Heart right ventricle (tissue), 16 donors: ENCODE measurements at places on chromosomes 7 and 10. TPM values are rescaled to one million over a fixed set of nuclear protein-coding genes. Genes with fewer than 3 reads are reported as not detected.

DNA sequence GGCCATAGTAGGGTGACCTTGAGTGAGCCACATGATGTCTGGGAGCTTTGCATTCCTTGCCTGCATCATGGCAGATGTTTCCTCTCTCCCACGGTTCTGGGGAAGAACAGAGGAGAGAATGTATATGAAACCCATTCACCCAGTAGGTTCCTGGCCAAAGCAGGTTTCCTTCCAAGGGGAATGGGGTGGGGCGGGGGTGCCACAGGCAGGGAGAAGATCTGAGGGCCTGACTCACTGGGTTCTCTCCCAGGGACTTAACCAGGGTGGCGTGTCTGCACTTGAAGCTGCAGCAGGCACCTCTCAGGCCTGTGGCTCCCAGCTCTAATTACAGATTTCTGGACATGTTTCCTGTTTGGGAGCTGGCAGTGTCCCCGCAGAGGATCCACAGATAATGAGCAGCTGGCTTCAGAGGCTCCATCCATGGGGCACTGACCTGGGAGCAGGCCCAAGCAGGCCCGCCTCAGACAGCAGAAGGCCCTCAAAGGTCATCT lies 50.2 kb upstream of the ZMIZ1 start:
- no peak for DNase-seq

- DNase-seq: peak; percentile 4
Measured at GRCh38 chr7:122412883-122413282, 108.3 kb upstream of the FEZF1 start.

DNA sequence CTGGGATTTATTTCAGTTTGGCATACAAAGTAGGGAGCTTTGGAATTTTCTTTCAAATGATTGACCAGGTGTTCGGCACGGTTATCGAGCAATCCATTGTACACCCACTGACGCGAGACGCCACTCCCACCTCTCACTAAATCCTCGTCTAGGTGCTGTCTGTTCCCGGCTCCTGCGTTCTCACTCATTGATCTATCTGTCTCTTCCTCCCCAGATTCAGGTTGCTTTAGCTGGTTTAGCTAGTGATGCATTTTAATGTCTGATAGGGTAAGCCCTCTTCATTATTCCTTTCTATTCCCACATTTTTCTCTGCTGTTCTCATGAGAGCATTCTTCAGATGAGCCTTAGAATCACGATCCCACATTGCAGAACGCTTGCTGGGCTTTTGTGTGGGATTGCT lies 91.7 kb downstream of the ELFN1 start:
- no peak for DNase-seq

OR13A1 gene
- 0.04 TPM for polyA plus RNA-seq

DNA sequence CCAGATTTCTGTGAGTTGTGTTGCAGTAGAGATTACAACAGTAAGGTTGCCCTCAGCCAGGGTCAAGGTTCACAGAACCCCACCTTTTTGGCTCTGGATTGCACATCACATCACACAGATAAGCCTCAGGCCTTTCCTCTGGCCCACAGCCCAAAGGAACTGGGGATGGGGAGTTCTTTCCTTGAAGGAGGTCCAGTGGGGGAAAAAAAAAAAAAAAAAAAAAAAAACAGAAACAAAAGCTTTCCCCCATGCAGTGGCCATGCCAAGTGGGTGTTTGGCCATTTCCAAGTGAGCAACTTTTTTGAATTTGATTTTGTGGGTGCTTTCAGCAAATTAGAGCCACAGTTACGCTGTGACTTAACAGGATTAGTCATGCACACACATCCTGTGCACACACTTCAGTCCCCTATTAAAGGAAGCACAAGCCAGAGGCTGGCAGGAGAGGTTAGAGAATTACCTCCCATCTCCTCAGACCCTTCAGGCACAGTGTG lies 79.3 kb upstream of the NANOS1 start:
- no peak for DNase-seq

GRCh38 chr10:31148951-31149350 lies 117.3 kb upstream of the ZNF438 start:
- DNase-seq: no peak

DNA sequence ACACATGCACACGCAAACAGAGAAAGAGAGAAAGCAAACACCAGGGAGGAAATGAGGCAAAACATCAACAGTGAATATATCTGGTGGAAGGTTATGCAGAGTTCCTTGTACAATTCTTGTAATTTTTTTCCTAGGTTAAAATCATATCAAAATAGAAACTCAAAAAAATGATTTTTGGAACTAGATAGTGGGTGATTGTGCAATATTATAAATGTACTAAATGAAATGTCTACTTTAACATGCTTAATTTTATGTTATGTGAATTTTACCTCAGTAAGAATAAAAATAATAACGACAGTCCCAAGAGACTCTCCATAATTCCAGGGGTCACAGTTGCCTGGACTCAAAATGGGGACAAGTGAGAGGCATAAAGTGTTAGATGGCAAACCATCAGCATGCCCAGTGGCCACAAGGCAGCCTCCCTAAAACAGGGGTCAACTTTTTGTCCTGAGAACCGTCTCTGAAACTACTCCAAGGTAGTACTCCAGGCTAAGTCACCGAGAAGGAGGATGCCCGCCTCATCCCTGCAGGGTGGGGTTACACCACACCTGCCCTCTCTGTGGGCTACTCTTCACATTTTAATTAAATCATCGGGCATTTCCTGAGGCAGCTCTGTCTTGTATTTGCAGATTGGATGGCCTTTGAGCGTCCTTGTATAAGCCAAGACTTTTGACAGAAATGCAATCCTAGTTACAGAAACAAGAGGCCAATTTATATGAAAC lies 267.7 kb downstream of the ELMO1 start:
- DNase-seq: no peak

HELLS gene
- polyA plus RNA-seq: 0.39 TPM

SLC35G1 gene
- polyA plus RNA-seq: 0.86 TPM

CLRN3 gene
- not detected for polyA plus RNA-seq

DNA sequence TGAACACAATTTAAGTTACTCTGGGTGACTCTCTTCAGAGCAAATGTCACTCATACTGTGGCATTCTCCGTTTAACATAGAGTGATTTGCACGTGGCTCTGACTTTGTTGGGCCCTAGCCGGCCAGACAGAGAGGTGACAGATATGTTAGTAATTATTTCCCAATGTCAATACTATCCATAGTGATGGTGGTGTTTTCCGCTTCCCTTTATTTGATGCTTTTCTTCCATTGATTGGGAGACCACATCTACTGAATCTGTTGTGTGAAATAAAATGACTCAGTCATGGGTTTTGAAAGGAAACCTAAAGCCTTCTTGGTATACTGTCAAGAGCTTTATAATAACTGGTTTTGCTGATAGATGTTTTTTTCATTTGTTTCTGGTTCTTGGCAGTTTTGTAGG lies 7.4 kb downstream of the AVL9 start:
- no peak for DNase-seq

JCAD gene
- 7.7 TPM for polyA plus RNA-seq

DNA sequence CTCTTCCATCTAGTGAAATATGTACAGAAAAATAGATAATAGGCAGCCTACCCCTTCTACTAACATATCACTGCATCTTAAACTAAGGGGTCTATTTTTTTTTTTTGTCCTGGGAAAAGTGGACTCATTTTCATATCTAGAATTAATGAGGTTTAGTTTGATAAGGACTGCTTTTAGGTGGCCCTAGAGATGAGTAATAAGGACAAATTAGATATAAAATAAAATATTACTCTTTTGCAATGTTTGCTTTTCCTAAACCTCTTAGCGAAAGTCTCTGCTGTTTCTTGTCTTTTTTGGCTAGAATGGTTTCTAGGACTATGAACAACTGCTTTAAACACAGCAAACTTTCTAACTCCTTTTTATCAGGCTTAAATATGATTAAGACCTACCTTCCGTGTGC lies 83.7 kb downstream of the CACNB2 start:
- no peak for DNase-seq

DNA sequence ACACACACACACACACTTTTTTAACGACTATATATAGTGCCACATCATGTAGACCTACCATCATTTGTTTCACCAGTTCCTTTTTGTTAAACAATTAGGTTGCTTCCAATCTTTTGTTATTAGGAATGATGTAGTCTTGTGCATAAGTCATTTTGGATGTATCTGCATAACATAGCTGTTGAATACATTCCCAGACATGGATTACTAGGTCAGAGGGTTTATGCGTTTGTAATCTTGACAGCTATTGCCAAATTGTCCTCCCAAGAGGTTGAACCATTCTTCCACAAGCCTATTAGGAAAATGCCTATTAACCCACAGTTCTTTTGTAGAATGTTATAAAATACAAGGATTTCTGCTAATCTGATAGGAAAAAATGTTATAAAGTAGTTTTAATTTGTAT lies 87.3 kb downstream of the PALS2 start:
- DNase-seq: no peak

SYCE1 gene
- 0.44 TPM for polyA plus RNA-seq

DNA sequence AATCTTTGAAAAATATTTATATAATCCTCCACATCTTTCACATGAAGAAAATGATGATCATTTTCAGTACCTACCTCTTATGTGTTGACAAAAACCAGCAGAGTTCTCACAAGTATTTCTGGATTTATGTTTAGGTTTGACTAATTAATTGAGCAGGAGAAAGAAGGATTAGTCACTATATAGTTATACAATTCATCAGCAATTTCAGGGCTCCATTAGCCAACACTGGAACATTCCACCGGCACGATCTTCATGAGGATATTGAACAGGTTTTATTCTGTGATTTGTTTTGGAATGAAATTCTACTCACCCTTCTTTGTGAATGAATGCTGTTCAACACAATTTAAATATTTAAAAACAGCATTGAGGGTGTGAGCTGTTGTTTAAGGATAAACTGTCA lies 163.2 kb downstream of the SEM1 start:
- DNase-seq: no peak

DNA sequence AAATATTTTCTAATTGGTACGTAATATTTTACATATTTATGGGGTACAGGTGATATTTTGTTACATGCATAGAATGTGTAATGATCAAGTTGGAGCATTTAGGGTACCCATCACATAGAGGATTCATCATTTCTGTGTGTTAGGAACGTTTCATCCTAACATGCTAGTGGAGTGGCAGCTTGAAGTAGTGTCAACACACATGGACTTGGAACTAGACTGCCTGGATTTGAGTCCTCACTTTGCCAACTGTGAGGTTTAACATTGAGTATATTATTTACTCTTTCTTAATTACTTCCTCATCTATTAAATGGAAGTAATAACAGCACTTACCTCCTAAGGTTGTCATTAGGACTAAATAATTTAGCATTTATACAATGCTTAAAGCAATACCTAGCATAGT lies 241.9 kb downstream of the PLXDC2 start:
- no peak for DNase-seq

GRCh38 chr10:80461208-80462183 lies 7.4 kb downstream of the TSPAN14 start:
- DNase-seq: no peak

DNA sequence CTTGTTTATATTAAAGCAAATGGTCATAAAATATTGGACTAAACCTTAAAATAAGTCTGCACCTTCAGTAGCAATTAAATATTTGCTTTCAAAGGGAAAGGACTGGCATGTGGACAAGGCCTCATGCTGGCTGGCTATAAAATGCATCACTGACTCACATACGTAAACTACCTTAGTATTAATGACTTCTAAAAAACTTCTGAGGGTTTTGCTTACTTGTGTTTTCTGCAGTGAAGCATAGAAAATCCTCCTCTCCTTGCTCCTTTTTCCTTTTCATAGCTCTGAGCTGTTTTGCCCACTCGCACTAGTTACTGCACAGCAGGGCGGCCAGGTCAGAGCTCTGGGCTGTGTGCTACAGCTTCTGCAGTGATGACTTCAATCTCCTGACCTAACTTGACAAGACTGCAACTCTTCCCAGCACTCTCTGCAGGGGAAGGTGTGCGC lies 82.3 kb downstream of the CUL2 start:
- no peak for DNase-seq

EPDR1 gene
- 7.8 TPM for polyA plus RNA-seq

DNA sequence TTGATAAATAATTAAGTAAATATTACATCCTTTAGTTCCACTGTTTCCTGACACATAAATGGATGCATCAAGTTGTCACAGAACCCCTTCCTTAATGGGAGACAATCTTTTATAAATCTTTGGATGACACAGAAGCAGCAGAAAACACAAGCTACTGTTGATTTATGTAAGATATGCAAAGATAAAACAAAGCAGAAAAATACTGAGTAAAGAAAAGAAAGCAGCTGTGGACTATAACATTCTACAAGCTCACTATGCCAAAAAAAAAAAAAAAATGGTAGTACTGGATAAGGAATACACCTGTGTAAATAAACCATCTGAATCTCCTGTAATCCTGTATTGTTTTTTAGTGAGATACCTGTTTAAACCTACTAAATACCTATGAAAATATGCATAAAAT lies 92.0 kb upstream of the FAM180A start:
- DNase-seq: no peak

SUN3 gene
- polyA plus RNA-seq: not detected

- DNase-seq: peak; percentile 61
Measured at GRCh38 chr7:155738652-155739537, 73.4 kb downstream of the SHH start.
